ENCODE measurements at places on chromosomes 4 and X.

DNA sequence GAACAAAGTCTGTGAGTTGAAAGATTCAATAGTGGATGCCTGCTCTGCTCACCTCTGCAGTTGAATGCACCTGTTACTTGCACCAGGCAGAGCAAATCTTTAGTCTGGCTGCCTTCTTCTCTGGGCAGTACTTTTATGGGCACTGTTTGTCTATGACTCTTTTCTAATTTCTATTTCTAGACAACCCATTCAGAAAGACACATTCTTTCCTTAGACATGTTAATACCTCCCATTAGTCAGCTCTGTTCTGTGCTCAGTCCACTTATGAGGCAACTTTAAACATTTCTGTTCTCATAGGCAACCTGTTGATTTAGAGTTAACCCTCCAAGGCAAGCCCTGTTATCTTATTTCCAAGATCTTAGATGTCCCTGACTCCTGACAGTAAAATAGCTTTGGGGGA is 108.9 kb downstream of the SYNPO2 start:
- DNase-seq = no peak

DNA sequence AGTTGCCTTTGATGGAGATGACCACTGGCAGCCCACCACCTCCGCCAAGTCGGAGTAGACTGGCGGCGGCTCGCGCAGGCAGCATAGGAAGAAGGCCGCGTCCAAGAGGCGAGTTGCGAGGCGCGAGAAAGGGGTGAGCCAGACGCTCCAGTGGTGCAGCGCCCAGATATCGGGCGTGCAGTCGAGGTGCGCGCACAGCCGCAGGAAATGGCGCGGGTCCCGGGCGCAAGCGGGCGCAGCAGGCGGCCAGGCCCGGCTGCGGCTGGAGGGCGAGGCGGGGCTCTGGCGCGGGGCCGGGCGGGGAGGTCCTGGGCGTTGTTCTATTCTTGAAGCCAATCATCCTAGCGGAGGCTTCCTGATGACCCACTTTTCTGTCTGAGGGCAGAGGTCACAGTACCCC is 13.2 kb upstream of the PGRMC1 start:
- DNase-seq = no peak

GRCh38 chr4:147160908-147161513 is 215.3 kb upstream of the TTC29 start:
- peak; percentile 47 for DNase-seq

DNA sequence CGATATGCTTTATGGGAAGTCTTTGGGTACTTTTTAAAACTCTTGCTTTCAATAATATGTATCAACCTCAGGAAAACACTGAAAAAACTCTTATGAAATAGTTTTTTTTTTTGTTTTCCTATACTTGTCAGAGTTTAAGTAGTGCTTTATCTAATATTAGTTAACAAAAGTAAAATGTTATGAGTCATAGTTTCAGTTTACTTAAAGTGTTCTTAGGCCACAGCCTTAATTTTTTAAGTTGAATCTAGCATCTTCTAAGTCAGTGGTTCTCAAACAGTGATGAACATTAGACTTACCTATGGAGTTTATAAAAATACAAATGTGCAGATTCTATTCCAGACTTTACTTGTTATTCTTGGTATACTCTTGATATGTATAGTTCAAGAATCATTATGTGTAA is 26.3 kb upstream of the ADGRL3 start:
- DNase-seq = no peak

GRCh38 chr4:39514888-39515401 is 12.3 kb downstream of the UGDH start:
- DNase-seq = no peak

- DNase-seq = peak; percentile 15
These were observed 6.7 kb upstream of the WAS start for GRCh38 chrX:48676893-48677270.

DNA sequence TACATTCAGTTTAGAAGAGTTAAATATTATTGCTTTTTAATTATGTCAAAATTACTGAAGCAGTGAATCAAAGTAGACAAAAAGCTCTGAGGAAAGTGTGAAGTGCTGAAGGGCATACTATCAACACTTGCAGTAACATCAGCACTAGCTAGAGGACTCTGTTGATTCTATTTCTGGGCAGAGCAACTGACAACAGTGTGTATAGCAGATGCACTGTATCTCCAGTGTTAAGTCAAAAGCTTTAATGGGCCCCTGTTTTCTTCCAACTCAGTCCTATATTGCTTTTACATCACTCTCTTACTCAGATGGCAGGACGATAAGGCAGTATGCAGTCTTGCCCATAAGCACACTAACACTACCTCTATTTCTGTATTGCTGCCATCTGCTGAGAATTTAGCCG is 435.2 kb upstream of the AMOT start:
- DNase-seq = no peak

- DNase-seq = no peak
These were observed 62.9 kb downstream of the MID1IP1 start for GRCh38 chrX:38864165-38864564.

DNA sequence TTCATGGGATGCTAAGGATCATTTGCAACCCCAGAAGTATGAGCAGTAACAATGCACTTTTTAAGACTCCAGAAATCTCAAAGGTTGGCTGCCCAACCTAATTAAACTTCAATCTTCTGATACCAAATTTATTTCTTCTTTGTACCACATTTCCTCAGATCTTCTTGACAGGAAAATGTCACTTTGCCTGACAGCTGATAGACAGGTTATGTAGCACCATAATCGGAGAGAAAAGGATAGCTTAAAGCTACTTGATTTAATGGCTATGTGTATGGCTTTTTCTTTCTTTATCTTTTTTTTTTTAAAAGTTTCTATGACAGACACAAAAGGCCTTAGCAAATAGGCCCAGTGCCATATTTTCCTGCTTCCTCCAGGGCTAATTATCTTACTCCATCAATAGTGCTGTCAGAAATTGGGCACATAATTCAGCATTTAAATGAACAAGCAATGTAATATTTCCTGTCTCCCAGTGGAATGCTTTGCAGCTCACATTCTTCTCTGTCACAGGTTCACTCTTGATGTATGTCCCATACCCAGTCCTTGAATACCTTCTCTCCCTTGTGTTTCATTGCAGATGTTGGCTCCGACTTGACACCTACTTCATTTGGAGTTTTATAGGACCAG is 795.7 kb downstream of the ADGRL3 start:
- no peak for DNase-seq

DNA sequence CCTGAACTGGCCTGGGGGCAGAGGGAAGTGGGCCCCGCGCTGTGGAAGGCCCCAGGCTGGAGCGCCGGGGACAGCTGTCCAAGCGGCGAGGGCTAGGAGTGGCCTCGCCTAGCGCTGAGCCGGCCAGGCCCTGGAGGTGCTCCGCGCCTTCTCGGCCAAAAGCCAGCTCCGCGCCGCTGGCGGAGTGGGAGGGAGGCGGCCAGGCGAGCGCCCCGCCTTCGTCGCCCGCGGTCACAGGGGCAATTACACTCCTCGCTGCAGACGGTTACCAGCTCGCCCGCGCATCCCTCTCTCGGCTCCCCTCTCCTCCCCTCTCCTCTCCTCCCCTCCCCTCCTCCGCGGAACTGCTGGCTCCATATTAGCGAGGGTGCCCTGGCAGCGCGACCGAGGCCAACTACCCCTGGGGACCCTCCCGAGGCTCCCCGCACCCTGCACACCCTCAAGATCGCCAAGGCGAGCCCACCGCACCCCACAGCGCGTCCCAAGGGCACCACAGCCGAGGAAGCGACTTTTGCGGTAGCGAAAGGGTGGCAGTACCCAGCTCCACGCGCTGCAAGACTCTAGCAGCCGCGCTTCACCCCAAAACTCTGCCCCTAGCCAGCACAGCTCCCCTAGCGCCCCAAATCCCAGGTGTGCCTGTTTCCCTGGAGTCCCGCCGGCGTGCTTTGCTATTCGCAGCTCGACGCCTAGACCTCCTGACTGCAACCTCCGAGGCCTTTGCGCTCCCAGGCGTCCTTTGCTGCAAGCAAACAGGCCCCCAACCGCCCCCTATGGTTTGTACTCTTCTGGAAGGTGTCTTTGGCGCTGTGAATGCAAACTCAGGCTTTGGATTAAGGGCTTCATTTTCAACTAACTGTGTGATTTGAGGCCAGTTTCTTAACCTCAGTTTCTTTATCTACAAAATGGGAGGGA is 91.4 kb downstream of the BCOR start:
- DNase-seq = peak; percentile 53

GRCh38 chr4:14096396-14096965 is 469.0 kb upstream of the BOD1L1 start:
- no peak for DNase-seq

GRCh38 chr4:147586637-147587036 is 30.6 kb upstream of the TMEM184C start:
- DNase-seq = peak; percentile 31

- no peak for DNase-seq
These were observed 21.3 kb upstream of the SOX3 start for GRCh38 chrX:140526171-140526570.

DNA sequence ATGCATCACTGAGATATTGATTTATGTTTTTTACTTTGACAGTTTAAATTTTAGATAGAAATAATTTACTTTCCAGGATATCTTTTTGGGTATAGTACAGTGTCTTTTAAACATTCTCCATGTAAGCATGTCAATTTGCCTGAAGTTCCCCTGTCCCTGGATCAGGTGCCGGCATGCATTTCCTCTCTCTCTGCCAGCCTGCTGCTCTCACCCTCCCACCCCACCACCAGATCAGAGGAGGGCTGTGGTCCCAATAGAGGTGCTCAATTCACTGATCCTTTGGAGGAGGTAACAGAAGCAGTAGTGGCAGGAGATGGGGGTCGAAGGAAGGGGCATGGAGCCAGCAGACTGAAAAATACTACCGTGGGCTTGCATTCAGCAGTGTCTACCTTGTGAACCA is 28.3 kb upstream of the DSPP start:
- no peak for DNase-seq

- DNase-seq = no peak
These were observed 664 bp downstream of the PRSS12 start for GRCh38 chr4:118351851-118352827.

DNA sequence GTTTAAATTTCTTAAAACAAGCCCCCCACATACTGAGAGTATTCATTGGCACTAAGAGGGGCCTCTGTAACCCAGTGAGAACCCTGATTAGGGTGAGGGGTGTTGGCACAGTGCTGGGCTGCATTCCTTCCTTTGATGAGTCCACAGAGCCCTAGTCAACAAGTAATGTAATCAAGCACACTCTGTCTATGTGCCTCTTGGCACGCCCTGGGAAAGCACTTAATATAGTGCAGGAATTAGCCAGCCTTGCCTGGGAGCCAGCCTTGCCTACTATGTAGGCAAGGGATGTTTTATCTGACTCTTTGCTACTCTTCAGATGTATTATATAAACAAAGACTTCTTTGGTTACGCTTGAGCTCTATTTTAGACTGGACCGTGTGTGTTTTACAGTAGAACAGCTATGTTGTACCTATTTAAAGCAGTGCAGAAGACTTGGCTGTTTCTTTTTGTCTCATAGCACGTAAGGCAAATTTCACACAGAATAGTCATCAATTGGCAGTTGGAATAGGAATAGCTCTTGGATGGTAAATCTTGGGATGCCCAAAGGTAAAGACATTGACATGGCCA is 64.3 kb downstream of the FRAS1 start:
- no peak for DNase-seq

DNA sequence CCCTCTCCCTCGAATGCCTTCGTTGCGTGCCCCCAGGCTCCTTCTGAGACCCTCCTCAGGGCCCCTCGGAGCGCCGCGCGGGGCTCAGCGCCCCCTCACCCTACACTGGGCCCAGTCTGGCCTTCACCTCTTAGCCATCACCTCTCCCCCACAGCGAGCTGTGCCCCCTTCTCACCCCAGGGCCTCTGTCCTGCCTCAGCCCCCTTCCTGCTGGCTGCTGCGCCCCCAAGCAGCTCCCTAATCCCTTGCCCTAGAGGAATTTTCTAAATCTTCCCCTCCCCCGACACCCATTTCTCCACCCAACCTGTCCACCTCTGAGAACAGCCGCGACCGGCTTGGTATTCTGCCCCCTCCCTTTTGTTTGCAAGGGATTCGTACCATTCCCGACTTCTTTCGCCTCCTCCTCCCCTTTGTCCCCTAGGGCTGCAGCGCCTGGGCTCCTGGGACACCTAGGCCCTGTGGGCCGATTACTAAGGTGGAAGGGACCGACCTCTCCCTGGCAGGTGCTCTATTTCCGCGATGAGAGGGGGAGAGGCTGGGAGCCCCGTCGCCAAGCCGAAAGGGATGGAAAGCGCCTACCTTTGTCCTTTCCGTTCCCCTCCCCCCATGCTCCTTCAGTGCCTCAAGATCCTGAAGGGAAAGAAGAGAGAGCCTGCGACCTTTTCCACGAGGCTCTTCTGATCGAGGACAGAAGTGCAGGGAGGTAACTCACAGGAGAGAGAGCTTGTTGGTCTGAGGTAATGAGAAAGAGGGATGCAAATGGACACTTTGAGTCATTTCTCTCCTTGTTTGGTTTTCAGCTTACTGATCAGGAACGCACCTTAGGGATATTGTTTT is 10.9 kb downstream of the DLG3 start:
- peak; percentile 24 for DNase-seq

- no peak for DNase-seq
These were observed 284.2 kb downstream of the PACRGL start for GRCh38 chr4:20984576-20984836.

DNA sequence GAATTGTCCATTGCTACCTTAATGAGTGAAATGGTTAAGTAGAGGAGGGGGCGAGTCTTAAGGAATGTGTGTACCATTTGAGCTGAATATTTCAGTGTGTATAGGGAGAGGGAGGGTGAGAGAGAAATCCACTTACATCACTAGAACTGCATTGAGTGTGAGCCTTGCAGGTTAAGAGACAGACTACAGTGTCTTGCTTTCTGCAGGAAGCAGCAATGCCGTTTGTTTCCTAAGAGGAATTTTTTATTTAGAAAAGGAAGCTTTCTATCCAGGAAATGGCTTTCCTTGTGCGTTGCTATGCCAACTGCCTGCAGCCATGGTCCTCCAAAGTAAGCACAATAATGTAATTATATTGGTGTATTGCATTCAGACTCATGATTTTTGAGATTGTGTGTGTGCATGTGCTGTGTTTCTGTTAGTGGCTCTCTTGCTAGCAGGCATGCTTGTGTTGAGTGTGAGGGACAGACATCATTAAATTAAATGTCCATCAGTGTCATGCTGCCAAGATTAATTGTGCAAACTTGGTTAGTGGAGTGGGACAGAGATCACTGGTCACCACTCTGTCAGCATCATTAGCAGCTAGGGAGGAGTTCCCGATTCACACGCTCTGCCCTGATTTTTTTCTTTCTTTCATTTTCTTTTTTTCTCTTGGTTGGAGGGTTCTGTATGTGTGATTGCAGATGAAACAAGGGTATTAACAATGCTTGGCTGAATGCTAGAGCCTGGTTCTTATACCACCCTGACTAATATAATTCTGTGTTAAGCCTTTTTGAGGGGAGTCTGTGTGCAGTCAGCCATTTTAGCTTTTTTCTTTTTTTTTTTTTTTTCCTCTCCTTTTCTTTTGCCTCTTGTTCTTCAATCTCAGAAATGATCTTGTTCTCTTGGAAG is 164.3 kb downstream of the RAPGEF2 start:
- no peak for DNase-seq

DNA sequence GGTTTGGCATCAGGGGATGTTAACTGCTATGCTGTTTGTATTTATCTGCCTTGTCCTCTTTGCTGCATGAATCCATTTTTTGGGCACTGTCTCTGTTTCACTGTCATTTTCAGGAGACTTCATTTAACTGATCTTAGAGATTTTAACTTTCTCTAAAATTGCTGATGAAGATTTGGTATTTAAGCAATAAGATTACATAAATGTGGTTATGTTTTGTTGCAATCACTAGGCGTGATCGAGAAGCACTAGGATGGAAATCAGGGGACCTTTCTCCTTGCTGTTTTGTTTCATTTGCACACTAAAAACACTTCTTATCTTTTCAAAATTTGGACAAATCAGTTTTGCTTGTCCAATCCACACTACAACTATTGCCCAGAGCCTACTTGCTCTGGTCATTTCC is 15.4 kb downstream of the CXCL2 start:
- DNase-seq = no peak

GRCh38 chrX:10377427-10377826 is 220.7 kb downstream of the CLCN4 start:
- no peak for DNase-seq

Measured in activated CD4-positive, alpha-beta T cell treated with anti-CD3 and anti-CD28 coated beads, Interleukin-10, Interleukin-2, amounts not matched to agents 100 ng/mL and 50 ng/mL, durations not matched to agents 16 hours and 8 hours (primary cell).